ENCODE measurements at places on chromosomes 12 and 14.

DNA sequence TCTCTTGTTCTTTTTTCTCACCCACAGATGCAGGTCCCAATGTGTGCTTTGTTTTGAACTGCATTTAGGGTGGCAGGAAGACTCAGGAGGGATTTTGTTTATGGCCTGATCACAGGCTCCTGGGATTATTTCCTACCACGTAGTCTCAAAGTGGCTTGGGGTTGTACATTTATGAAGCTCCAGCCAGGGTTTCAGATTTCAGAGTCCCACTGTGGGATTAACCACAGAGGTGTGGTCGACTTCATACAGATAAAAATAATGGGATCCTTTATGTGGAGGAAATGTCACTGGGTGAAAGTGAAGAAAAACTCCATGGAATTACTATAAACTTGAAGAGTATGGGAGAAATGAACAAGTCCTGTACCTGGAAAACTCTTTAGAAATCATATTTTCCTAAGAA is 14.2 kb upstream of the PPP1R1A start:
- DNase-seq, result no peak

- DNase-seq, result no peak
Observed at GRCh38 chr12:42162965-42163364, 18.3 kb upstream of the GXYLT1 start.

- no peak for DNase-seq
Observed at GRCh38 chr14:99744873-99745224, 48.4 kb upstream of the EML1 start.

DNA sequence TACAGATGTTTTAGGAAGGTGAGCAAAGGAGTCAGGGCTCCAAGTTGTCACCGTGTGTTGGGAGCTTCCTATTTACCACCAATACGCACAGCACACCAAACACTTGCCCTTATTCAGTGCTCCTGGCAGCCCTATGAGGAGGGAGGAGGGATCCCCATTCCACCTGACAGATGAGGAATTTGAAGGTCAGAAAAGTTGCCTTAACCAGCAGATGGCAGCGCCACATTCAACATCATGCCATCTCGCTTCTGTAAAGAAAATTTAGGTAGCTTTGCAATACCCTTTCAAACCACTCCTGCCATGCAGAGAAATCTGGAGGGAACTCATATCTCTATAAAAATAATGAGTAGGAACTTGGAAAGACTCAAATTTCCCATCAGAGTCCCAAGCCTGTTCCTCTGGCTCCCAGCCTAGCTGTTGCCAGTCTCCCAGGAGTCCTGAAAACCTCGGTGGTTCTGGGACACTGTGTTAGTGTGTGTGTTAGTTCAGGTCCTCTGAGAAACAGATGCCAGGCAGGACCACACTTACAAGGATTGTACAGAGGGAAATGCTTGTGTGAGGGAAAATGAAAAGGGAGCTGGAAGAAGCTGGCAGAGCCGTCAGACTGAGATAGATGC is 410.5 kb downstream of the MED13L start:
- DNase-seq, result no peak

- no peak for DNase-seq
Observed at GRCh38 chr12:104721039-104721405, 237.1 kb downstream of the SLC41A2 start.

- no peak for DNase-seq
Observed at GRCh38 chr12:109773384-109774011, 59.7 kb downstream of the TRPV4 start.

- no peak for DNase-seq
Observed at GRCh38 chr12:80086025-80086424, 13.3 kb upstream of the OTOGL start.

GRCh38 chr14:69345402-69345801 is 52.7 kb downstream of the ERH start:
- DNase-seq, result no peak

- DNase-seq, result no peak
Observed at GRCh38 chr14:94269156-94269555, 23.9 kb downstream of the SERPINA10 start.

DNA sequence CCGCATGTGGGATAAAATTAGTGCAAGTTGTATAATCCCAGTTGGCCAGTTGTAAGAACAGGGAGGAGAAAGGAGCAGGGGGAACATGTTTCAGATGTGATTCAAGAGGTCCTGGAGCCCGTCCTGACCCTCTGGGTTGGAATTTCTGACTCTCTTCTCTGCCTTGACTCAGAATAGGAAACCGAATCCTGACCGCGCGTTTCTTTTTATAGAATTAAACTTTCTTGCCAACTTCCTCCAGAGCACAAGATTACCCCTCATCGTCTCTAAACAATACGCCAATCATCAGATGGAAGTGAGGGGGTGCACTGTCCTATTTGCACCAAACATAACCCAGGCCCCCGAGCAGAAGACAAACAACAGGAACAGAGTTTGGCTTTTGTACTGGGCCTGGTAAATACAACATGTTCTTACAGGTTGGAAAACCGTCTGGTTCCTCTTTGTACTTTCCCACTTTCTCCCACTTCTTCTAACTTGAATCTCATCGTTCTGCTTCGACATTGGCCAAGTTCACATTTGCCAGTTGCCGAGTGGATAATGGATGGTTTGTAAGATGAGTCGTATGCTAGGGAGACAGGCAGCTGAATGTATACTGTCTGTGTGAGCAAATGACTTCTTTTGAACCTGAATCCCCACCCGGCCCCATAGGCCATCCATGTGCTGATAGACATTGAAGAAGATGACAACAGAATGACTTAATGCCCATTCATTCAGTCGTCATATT is 42.6 kb upstream of the MED13L start:
- DNase-seq, result peak; percentile 92

DNA sequence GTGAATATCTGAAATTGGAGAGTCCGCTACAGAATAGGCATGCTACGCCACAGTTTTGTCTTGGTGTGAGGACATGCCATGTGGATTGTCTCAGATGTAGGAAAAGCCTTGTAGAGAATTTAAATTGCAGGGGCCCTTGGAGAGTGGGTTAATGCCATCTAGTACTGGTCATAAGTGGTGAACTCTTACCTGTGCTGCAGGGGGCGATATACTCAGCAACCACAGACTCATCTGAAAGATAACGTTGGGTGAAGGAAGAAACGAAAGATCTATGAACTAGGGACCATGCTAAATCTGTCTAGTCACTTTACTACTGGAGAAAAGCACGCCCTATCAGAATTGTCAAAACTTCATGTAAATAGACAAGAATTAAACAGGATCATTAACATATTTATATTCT is 33.7 kb upstream of the A2M start:
- DNase-seq, result no peak

GRCh38 chr12:58712976-58713375 is 207.3 kb downstream of the LRIG3 start:
- DNase-seq, result no peak

GRCh38 chr14:60565211-60565610 is 56.3 kb downstream of the SIX6 start:
- DNase-seq, result no peak

GRCh38 chr12:89166525-89166934 is 185.8 kb downstream of the DUSP6 start:
- DNase-seq, result no peak

DNA sequence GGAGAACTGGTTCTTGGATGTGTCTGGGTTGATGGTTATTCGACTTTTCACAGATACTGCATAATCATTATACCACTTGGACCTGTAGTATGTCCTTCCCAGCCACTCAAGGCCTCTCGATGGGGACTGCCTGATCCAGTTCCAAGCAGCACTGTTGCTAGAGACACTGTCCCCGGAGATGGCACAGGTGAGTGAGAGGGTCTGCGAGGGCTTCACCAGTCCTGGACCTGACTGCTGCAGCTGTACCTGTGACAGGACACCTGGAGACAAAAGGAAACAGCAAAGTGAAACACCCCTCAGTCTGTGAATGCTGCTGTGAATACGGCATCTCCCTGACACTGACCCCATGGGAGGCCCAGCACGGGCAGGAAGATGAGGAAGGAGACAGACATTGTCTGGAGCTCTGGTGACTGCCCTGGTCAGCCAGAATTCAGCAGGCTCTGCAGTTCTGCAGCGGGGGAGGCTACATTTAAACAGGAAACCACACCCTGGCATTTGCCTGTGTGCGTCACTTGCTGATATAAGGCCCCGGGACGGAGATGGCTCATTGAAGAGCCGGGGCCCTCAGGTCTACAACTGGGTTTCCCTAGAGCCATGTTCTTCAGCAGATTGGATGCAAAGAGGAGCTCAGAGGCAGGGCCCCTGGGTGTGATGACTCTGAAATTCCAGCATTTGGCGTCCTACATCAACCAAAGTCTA is 413.6 kb downstream of the TMEM121 start:
- no peak for DNase-seq

GRCh38 chr12:68561830-68562229 is 48.9 kb upstream of the RAP1B start:
- DNase-seq, result no peak

GRCh38 chr14:96338551-96338950 is 24.6 kb downstream of the ATG2B start:
- no peak for DNase-seq

- no peak for DNase-seq
Observed at GRCh38 chr12:16884056-16884455, 278.1 kb upstream of the LMO3 start.

- no peak for DNase-seq
Observed at GRCh38 chr12:7128681-7129286, at the start of gene RBP5. RBP5 (minus strand) TSS chr12:7128889; CDS start chr12:7128775, 114 bp downstream.

DNA sequence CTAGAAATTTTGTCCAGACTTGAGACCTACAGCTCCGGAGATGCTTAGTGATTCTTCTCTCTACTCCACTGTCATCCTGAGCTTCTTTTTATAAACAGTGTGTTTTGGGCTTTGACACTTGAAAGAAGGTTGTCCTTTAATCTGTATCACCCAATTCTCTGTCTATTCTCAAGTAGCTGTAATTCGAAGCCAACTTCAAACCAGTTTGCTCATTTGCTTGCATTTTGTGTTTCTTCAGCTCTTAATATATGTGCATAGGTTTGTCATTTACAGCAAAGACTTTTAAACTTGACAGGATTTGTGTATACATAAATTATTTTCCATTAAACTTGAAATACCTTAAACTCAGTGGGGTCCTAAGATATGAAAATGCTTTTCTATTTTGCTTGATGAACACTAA is 16.4 kb upstream of the MYBPC1 start:
- DNase-seq, result no peak

GRCh38 chr12:132160016-132160415 is 15.8 kb downstream of the NOC4L start:
- DNase-seq, result no peak

DNA sequence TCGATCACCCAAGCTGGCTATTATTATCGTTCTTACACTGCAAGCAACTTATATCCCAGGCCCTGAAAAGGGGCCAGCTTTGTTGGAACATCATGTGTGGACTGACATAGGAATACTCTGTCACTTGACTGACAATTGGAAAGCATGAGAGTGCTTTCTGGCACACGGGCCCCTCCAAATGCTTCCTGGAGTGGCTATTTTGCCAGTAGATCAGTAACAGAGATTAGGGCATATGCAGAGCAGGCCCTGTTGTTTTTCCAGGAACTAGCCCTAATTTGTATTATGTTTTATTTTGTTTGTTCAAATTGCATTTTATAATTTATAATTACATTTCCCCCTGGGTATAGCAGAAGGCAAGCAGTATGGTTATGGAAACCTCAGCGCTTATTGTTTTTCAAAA is 170.1 kb upstream of the FRMD6 start:
- peak; percentile 63 for DNase-seq

DNA sequence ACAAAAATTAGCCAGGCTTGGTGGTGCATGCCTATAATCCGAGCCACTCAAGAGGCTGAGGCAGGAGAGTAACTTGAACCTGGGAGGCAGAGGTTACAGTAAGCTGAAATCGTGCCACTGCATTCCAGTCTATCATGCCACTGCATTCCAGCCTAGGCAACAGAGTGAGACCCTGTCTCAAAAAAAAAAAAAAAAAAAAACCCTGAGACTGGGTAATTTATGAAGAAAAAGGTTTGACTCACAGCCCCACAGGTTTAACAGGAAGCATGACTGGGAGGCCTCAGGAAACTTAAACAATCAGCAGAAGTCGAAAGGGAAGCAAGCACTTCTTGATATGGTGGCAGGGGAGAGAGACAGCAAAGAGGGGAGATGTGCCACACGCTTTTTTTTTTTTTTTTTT is 123.2 kb downstream of the GXYLT1 start:
- DNase-seq, result no peak

DNA sequence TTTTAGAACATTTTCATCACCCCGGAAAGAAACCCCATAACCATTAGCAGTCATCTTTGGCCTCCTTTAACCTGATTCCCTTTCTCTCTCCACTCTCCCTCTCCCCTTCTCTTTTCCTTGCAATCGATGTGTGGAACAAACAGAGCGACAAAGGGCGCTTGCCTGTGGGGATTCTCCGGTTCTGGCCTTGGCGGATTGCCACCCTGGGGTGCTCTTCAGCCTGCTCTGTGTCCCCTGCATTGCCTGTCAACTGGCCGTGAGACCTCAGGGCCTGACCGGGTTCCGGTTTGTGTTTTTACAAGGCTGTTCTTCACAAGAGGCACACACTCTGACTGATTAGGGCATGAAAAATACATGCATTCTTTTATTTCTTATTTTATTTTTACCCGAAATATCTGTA is 27.8 kb downstream of the LRTM2 start:
- no peak for DNase-seq

- DNase-seq, result no peak
Observed at GRCh38 chr12:10115890-10116289, 14.1 kb downstream of the CLEC7A start.

DNA sequence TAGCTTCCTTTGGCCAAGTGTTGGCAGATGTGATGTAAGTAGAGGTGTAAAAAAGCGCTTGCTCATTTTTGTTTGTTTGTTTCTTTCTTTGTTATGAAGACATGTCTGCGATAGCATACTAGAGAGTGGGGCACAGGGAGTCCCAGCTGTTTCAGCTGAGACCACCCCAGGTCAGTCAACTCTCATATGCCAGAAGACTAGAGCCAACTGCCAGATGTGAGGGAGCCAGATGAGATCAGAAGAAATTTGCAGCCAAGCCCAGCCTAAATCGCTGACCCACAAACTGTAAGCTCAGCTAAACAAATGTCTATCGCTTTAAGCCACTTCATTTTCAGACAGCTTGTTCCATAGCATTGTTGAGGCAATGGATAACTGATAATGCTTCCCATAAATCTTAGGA is 397.1 kb downstream of the APAF1 start:
- no peak for DNase-seq

DNA sequence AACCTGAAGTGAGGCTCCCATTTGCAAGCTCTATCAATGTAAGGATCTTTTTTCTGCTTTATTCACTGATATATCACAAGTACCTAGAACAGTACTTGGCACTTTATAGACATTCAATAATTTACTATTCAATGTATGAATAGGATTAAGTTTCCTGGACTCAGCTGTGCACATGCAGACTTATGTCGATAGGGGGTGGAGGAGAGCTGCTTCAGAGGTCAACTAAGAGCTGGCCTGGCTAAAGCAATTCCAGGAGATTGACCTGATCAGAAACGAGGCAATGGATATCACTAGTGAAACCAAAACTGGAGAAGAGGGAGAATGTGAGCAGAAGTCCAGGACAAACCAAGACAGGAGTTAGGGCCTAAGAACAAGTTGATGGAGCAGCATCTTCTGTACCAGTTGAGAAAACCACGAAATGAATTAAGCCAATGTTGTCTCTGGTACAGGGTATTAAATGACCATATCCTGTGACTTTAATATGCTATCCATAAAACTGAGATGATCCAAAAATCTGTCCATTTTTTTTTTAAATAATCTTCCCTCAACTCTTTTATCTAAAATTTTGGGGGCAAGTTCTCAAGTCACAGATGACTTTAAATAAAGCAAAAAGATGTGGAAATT is 169.2 kb downstream of the PIK3C2G start:
- no peak for DNase-seq

- no peak for DNase-seq
Observed at GRCh38 chr12:6981152-6982052, 10.7 kb downstream of the EMG1 start.

- no peak for DNase-seq
Observed at GRCh38 chr14:105086833-105087307, 21.6 kb upstream of the GPR132 start.

- DNase-seq, result no peak
Observed at GRCh38 chr12:96302687-96303310, 97.4 kb downstream of the CDK17 start.
